ENCODE measurements at places on chromosomes 11 and 22. TPM values are rescaled to one million over a fixed set of nuclear protein-coding genes. Genes with fewer than 3 reads are reported as not detected.

Gene ANGPTL5
- total RNA-seq, result not detected

Gene VWCE
- total RNA-seq, result 6.6 TPM

Gene CHRM1
- not detected for total RNA-seq

Gene PYGM
- 0.89 TPM for total RNA-seq

Gene ISX
- total RNA-seq, result not detected

Gene MFNG
- total RNA-seq, result 90.9 TPM

Gene RIMBP3B
- 0.24 TPM for total RNA-seq

Gene NEU3
- 16.4 TPM for total RNA-seq

Gene KLHL35
- total RNA-seq, result 0.17 TPM

Gene MRGPRX4
- total RNA-seq, result not detected

Gene HRAS
- 25.8 TPM for total RNA-seq

Gene FZD4
- 0.42 TPM for total RNA-seq

Gene CCDC89
- not detected for total RNA-seq

Gene SMIM38
- total RNA-seq, result 0.12 TPM

Gene TRIM22
- 292 TPM for total RNA-seq

Gene DNAJB7
- total RNA-seq, result not detected

Gene PANX3
- not detected for total RNA-seq

Gene OR10G4
- total RNA-seq, result not detected

Gene FOLR1
- not detected for total RNA-seq

Gene CXCR5
- total RNA-seq, result 25.6 TPM

Gene SYT12
- total RNA-seq, result not detected

Gene OR5B21
- total RNA-seq, result not detected

Gene MOV10L1
- not detected for total RNA-seq

Gene SLC22A9
- total RNA-seq, result not detected

Gene CNIH2
- total RNA-seq, result 1.2 TPM

Gene MS4A12
- not detected for total RNA-seq

Gene OPCML
- not detected for total RNA-seq

Gene RDX
- 35.2 TPM for total RNA-seq

Gene IGSF9B
- total RNA-seq, result 26.5 TPM

Gene SEPTIN3
- total RNA-seq, result 1.5 TPM

Data from activated naive CD4-positive, alpha-beta T cell treated with anti-CD3 and anti-CD28 coated beads for 36 hours (primary cell).